ENCODE measurements at places on chromosomes 2 and 18. TPM values are rescaled to one million over a fixed set of nuclear protein-coding genes. Genes with fewer than 3 reads are reported as not detected.

Gene UGT1A5
- not detected for total RNA-seq

Gene ARHGAP25
- 1.8 TPM for total RNA-seq

Gene GCG
- total RNA-seq, result 92.9 TPM

Gene SAG
- total RNA-seq, result not detected

- DNase-seq, result no peak
- no peak overlapping the region for H3K4me3 ChIP-seq
- H3K27me3 ChIP-seq, result peaks cover 15% of the 10 kb centered on the region
- H3K27ac ChIP-seq, result no peak overlapping the region
- no peaks in the 10 kb centered on the region for H3K36me3 ChIP-seq
Measured at GRCh38 chr2:3712424-3712823, 9.0 kb downstream of the DCDC2C start.

GRCh38 chr2:185734658-185735057 is 3.9 kb upstream of the FSIP2 start:
- H3K27ac ChIP-seq, result no peak overlapping the region
- no peaks in the 10 kb centered on the region for H3K4me1 ChIP-seq
- peaks cover 11% of the 10 kb centered on the region for H3K27me3 ChIP-seq
- DNase-seq, result no peak

DNA sequence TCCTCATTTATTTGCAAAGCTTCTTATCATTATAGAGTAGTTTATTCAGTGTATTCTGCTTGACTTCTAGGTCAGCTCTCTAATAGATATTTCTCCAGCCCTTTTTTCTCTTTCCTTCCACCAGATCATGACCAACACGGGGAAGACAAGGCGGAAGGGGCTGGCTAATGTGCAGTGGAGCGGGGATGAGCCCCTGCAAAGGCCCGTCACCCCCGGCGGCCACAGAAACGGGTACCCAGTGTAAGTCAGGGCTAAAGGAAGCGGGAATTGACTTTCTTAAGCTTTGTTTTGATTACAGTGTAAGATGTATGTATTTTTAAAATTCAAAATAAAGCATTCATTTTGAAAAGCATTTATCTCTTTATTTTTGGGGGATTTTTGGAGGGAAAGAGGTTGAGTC is 50.7 kb upstream of the B3GNT7 start:
- DNase-seq, result no peak
- H3K36me3 ChIP-seq, result peaks cover 7% of the 10 kb centered on the region
- H3K27me3 ChIP-seq, result no peaks in the 10 kb centered on the region
- H3K27ac ChIP-seq, result peak overlapping the region; percentile 88

DNA sequence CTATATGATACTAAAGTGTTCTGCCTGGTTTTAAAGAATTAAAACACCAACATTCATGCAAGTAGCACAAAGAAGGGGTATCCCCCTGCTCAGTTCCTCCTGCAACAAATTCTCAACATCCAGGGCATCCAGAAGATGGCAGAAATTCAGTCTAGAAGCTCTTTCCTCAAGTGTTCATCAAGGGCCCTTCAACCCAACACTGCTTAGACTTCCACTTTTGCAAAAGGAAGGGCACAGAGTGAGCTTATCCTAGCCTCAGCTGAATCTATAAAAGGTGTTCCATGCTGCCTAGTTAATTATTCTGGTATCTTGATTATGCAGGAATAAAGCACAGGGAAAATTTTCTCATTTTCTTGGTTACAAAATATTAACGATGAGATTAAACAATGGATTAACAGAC is 275.8 kb upstream of the CRIM1 start:
- no peak overlapping the region for H3K4me3 ChIP-seq
- H3K36me3 ChIP-seq, result no peaks in the 10 kb centered on the region
- H3K4me1 ChIP-seq, result no peaks in the 10 kb centered on the region
- H3K27ac ChIP-seq, result no peak overlapping the region
- no peaks in the 10 kb centered on the region for H3K27me3 ChIP-seq

DNA sequence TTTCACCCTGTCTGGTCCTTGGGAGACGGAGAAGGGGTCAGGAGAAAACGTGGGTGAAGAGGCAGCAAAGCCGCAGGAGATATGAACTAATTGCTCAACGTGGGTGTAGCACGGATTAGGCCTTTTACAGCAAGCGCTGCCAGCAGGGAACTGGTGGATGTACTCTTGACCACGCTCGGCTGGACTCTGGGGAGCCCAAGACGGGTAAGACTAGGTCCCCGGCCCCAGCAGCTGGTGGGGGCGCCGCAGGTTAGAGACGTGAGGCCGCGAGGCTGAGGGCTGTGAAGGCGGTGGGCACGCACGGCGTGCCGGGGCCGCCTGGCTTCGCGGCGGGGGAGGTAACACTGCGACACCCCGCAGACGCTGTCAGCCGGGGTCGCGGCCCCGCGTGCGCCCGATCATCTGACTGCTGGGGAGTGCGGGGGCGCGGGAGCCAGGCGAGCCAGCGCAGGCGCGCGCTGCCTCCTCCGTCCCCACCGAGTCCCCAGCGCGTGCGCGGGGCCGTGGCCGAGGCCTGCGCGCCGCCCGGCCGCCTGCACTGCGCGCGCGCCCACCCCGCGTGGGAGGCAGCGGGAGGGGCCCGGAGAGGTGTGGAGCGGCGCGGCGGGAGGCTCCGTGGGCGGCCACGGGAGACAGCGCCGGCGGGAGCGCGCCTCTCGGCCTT is at the start of gene CLIP4:
CLIP4 (plus strand) TSS at position 470 of the 664 bp plus-strand sequence. CDS start 5,974 bp downstream, outside the sequence.
- H3K4me3 ChIP-seq, result peak within 1 kb of the TSS; percentile 86
- H3K27ac ChIP-seq, result peak within 1 kb of the TSS; percentile 84
- peak; percentile 44 for DNase-seq
- H3K36me3 ChIP-seq, result no peaks in the 10 kb centered on the region
- peaks cover 30% of the 10 kb centered on the region for H3K27me3 ChIP-seq

DNA sequence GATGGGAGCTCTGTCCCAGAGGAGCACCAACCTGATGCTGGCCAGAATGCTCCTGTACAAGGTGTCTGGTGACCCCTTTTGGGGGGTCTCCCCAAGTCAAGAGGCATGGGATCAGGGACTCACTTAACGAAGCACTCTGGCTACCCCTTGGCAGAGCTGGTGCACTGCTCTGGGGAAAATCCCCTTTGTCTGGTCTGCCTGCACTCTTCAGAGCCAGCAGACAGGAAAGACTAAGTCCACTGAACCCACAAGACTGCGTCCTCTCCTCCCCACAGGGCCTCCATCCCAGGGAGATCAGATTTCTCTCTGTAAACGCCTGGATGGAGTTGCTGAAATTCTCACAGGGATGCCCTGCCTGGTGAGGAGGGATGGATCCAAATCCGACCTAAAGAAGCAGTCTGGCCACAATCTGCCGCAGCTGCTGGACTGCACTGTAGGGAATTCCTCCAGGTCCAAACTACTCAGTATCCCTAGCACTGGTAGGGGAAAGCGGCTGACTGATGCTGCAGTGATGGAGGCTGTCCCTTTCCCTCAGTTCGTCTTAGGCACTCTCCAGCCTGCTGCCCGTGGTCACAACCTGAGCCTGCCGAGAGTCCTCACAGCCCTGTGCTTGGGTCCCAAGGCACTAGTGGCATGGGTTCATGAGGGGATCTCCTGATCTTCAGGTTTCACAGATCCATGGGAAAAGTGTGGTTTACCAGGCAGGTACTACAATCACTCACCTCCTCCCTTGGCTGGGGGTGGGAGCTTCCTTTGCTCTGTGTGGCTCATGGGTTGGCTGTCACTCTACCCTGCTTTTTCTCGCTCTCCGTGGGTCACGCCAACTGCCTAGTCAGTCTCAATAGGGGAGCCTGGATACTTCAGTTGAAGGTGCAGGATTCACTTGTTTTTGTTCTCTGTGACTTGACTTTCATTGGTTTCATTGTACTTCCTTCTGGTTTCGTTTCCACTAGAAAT is 98.6 kb downstream of the SLC4A10 start:
- H3K27ac ChIP-seq, result no peak overlapping the region
- no peak overlapping the region for H3K4me3 ChIP-seq
- H3K36me3 ChIP-seq, result peaks cover 1% of the 10 kb centered on the region

- H3K27ac ChIP-seq, result peak overlapping the region; percentile 20
- no peak overlapping the region for H3K4me3 ChIP-seq
- H3K4me1 ChIP-seq, result peaks cover 12% of the 10 kb centered on the region
Measured at GRCh38 chr18:58162127-58162526, 118.1 kb downstream of the NEDD4L start.

DNA sequence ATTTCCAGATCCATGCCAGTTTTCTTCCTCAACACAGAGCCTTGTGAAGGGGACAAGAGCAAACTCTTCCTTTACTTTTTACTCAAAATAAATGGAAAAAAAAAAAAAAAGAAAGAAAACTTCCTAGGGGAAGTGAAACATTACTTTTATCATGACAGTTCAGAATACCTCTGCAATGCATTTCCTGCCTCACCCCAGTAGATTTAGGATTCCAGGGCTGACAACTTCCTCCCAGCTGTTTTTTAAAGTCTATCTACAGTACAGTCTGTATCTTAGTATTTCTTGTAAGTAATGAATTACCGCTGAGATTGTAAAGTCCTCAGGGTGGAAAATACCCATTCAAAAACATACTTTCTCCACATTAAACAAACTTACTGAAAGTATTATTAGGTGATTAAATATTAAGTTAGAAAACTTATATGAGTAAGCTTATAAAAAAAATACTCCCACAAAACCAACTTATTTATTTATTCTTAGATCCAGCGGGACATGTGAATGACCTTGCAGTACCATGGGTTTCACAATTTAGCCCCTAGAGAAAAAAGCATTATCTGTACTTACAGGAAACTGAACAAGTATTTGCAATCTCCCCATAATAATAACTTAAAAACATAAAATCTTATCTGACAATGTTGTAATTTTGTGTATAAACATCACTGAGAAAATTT is 117.7 kb downstream of the RBMS1 start:
- no peak overlapping the region for H3K4me3 ChIP-seq
- H3K36me3 ChIP-seq, result no peaks in the 10 kb centered on the region
- peaks cover 20% of the 10 kb centered on the region for H3K4me1 ChIP-seq
- H3K27ac ChIP-seq, result no peak overlapping the region
- DNase-seq, result no peak

DNA sequence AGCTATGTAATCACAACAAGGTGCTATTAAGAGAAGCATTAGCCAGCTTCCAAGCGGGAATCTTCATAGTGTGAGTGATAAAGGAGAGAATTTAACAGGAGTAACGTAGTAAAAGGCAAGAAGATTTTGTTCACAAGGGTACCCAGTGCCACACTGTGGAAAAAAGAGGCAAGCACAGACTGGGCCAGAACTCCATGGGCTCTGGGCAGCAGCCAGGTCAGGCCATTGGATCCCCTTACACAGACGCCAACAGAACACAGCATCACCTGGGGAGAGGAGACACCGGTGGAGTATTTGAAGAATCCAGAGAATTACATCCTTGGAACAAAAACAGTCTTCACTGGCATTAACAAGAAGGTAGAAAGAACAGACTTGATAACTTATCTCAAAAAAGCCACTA is 21.2 kb downstream of the AMER3 start:
- H3K36me3 ChIP-seq, result no peaks in the 10 kb centered on the region
- no peak overlapping the region for H3K27ac ChIP-seq
- peaks cover 3% of the 10 kb centered on the region for H3K27me3 ChIP-seq
- H3K4me1 ChIP-seq, result no peaks in the 10 kb centered on the region

- no peak overlapping the region for H3K4me3 ChIP-seq
- H3K27me3 ChIP-seq, result no peaks in the 10 kb centered on the region
- no peaks in the 10 kb centered on the region for H3K4me1 ChIP-seq
- DNase-seq, result no peak
- H3K27ac ChIP-seq, result no peak overlapping the region
- H3K36me3 ChIP-seq, result no peaks in the 10 kb centered on the region
Measured at GRCh38 chr2:195479407-195479806, 177.6 kb upstream of the SLC39A10 start.

DNA sequence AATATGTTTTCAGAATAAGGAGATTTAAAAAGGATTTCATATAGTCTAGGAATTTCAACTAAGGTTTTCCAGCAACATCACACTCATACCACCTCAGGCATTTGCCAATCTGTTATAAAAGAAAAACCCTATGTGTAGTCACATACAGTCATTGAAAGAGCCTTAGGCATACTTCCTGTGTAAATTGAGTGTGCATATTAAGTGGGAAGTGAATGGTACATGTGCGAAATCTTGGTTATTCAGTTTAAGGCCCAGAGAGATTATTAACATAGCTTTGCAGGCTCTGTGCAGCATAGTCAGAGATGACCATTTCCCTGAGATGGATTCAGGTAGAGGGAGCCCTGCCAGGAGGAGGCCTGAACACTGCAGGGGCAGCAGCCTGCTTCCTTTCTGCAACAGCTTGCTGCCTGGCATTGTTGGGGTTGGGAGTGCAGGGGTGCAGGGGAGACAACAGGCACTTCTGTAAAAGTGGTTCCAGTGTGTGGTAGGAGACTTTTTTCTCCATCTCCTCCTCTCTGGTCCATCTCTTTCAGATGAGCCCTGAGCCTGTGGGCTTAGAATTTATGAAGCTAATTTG is 100.1 kb upstream of the OSR1 start:
- H3K36me3 ChIP-seq, result no peaks in the 10 kb centered on the region
- DNase-seq, result no peak
- no peak overlapping the region for H3K4me3 ChIP-seq
- no peaks in the 10 kb centered on the region for H3K27me3 ChIP-seq

DNA sequence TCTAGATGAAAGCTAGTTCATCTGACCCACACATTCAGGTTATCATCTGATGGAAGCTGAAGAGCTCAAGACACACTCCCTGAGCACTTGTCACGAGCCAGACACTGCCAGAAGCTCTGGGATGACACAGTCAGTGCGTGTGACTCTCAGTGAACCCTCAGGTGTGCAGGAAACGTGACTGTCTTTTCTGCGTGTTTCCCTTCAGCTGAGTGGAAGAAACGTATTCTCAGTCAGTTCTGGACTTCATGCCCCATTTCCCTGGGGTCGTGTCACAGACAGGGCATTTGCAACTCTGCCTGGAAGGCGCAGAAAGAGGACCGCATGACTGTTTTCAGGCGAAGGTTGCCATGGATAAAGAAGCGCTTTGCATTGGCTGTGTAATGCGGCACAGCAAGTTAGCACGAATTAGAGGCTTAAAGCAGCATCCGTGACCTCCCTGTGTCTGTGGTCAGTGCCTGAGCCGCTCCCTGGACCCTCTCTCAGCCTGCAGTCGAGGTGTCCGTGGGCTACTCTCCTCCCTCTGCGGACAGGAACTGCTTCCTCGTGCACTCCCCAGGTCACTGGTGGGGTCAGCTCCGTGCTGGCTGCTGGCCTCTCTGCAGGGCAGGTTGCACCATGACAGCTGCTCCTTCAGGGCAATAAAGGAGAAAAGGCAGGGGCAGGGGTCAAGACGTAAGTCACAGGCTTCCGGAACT is 3.3 kb upstream of the ALLC start:
- peak overlapping the region; percentile 20 for H3K27ac ChIP-seq
- H3K4me3 ChIP-seq, result no peak overlapping the region
- H3K4me1 ChIP-seq, result peaks cover 38% of the 10 kb centered on the region
- H3K36me3 ChIP-seq, result peaks cover 1% of the 10 kb centered on the region
- no peaks in the 10 kb centered on the region for H3K27me3 ChIP-seq

DNA sequence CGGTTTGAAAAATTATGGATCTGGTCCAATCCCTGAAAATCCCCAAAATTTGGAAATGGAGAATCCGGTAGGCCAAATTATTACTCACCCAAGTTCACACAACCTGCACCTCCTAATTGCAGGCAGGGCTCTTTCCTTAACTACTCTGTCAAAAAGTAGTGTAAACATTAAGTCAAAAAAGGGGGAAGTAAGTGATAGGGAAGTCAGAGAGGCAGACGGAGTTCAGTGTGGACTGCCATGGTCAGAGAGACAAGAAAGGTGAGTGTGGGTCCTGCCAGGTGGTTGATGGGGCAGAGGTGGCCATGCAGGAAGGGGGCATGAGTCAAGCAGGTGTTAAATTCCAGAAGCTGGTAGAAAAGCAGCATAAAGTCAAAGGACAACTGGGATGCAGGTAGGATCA is 104.7 kb upstream of the STPG4 start:
- H3K4me3 ChIP-seq, result no peak overlapping the region
- no peak for DNase-seq
- peaks cover 3% of the 10 kb centered on the region for H3K27me3 ChIP-seq
- no peak overlapping the region for H3K27ac ChIP-seq

Measured in progenitor cell of endocrine pancreas (in vitro differentiated cells).